ENCODE measurements at places on chromosomes 5 and 9.

- DNase-seq, result no peak
Measured at GRCh38 chr9:114561771-114562170, 25.8 kb upstream of the ATP6V1G1 start.

DNA sequence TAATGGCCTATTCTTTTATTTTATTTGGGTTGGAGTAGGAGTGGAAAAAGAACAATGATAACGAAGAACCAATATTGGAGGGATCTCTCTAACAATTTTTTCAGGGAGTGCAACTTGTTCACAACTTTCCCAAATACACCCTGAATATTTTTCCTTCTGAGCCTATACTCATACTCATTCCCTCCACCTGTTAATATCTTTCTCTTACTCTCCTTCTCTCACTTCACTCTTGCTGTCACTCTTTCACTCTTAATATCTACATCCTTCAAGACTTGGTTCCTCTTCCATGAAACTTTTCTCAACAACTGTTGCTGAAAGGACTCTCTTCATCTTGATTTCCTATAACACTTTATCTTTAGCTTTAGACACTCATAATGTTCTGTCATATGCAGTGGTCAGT is 39.0 kb upstream of the MYOT start:
- no peak for DNase-seq

DNA sequence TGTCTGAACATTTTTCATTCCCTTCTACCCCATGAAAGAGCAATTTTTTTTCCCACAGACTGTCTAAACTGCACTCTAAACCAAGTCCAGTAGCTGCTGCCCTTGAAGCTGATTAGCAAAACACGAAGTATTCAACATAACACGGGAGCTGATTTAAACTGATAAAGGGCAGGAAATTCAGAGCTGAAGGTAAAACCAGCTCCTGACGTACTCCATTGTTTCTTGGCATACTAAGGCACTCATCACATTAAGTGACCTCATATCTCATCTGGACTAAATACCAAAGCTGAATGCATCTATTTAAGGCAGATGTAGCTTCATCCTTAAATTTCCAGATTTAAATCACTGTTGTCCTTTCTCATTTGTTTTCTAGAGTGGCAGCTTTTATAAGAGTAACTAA is 12.0 kb downstream of the GDF9 start:
- DNase-seq, result no peak

DNA sequence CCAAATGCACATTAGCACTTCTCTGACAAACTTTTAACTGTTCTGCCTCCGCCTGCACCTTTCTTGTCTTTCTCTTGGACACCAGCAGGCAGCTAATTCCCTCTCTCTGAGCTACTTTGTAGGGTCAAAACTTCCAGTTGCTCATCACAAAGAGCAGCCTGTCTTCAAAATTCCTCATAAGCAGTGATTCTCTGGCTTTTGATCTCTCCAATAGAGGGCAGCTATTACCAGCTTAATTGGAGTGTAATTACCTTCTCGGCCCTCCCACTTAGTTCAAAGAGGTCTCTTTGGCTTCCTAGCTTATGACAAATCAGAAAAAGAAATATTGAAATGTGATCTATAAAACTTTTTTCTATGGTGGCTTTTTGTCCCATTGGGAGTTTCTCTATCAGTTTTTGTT is 43.6 kb upstream of the RAD23B start:
- DNase-seq, result no peak

DNA sequence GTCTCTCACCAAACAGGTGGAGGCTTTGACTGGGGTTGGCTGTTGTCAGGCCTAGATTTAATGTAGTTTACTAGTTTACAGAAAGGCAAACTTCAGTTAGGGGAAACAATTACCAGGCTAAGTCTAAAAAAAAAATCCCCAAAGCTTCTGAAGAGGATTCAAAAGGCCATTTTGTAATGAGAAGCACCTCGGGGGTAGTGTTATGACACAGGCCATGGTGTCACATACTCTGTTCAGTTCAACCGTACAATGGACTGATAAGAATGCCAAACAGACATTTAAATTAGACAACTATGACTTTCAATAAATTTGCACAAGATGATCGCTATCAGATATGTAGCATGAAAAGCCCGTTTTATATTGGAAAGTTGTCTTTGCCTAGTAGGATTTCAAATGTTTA is 120.1 kb upstream of the PCA3 start:
- DNase-seq, result no peak

GRCh38 chr5:32319392-32319791 is 6.7 kb upstream of the MTMR12 start:
- no peak for DNase-seq

DNA sequence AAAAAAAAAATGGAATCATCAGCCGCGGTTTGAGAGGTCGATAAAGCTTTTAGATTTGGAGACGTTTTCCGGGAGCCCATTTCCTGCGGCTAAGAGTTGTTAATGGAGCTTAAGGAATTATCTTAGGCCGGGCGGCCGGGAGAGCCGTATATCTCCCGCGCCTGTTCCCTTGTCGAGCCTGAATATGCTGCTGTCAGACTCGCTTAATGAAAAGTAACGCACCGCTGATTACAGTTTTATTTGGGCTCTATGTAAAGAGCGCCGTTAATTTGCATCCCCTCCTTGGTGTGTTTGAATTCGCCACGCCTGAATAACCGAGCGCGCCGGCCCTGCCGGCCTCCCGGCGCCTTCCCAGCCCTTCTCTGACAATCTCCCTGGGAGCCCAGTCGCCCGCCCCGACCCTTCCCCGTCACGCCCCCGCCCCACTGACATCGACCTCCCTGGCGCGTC is 7.9 kb downstream of the IRX4 start:
- no peak for DNase-seq

DNA sequence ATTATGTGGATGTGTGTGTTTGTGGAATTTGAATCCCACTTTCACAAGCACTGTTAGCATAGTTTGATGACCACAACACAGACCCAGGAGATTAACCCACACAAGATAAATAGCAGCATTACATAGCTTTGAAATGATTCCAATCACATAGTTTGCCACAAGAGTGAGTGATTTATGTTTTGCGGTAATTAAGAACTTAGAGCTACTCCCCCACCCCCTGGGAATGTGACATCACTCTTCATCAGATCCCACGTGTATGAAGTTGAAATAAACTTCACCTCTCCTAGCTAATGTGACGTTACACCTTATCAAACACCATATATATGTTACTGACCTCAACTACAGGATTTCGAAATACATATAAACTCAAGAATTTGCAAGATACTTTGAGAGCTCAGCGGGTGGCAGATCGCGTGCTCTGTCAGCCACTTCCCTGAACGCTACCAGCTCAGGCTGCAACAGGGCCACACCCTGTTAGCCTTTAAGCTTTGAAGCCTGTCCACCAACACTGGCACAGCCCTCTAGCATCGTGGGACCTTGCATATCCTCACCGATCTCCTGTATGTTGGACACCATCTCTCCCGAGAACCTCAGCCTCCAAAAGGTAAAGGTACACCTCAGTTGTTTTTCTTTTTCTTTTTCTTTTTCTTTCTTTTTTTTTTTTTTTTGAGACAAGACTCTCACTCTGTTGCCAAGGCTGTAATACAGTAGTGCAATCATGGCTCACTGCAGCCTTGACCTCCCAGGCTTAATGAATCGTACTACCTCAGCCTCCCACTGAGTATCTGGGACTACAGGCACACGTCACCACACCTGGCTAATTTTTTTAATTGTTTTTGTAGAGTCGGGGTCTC is 1.7 kb upstream of the AGTPBP1 start:
- DNase-seq, result peak; percentile 87
